Activated T-helper 9 cell treated with anti-CD3 and anti-CD28 coated beads, Interleukin-2, amount 50 U/mL, for 16 hours (primary cell): ENCODE measurements at places on chromosomes 2 and 18.

DNA sequence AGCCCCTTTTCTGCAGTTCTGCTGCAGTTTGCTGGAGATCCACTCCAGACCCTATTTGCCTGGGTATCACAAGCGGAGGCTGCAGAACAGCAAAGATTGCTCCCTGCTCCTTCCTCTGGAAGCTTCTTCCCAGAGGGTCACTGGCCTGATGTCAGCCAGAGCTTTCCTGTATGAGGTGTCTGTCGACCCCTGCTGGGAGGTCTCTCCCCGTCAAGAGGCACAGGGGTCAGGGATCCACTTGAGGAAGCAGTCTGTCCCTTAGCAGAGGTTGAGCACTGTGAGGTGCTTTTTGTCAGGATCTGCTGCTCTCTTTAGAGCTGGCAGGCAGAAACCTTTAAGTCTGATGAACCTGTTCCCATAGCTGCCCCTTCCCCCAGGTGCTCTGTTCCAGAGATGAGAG is 42.0 kb upstream of the MYL1 start:
- DNase-seq: no peak

- no peak for DNase-seq
These were observed 9.6 kb upstream of the LYPD6B start for GRCh38 chr2:149028891-149029290.

DNA sequence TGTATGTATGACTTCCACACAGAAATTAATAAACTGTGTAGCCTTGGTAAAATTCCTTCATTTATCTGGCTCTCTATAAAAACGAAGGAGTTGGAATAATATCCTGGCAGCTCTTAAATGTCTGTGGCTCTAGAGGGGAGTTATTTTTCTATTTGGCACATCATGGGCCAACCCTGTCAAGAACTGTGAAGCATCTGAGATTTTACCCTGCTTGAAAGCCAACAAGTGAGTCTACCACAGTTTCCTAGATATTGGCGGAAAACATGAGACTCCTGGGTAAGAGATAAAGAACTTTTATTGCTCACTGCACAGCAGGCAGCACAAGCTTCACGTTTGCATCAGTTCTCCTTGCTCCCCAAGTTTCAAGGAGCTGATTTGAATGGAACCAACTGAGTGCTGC is 346.7 kb upstream of the CYRIA start:
- no peak for DNase-seq

GRCh38 chr2:143133783-143134182 is 4.6 kb downstream of the ARHGAP15 start:
- no peak for DNase-seq

GRCh38 chr18:62479574-62479973 is 43.3 kb upstream of the ZCCHC2 start:
- DNase-seq: no peak

GRCh38 chr2:54526226-54526879 is 70.2 kb downstream of the SPTBN1 start:
- DNase-seq: no peak

DNA sequence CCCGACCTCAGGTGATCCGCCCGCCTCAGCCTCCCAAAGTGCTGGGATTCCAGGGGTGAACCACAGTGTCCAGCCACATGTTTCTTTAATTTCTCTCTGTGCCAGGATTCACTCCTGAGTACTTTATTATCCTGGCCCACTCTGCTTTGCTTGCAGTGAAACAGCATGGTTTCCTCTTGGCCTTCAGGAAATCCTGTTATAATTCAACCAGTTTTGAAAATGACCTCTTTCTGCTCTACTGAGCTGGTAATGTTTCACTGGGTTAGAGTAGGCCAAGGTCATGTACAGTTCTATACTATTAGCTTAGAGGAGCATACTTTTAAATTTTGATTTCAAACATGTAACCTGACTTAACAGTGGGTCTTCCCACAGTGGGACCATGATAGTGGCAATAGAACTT is 90.6 kb upstream of the PELI1 start:
- no peak for DNase-seq

DNA sequence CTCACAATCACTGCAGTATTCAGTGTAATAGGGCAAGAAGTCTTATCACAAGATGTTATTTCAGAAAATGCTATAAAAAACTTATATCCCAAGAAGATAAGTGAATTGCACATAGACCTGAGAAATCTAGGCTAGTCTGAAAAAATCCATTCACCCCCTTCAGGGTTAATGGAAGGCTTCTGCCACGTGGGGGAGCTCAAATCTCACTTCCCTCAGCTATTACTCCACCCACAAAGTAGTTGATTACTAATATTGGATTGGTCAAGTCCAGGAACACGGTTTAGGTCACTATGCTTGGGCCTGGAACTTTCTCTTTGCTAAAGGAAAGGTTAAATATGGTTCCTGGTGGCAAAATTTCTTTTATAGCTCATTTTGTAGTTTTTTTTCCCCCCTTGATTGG is 51.2 kb upstream of the ADAM23 start:
- DNase-seq: no peak

- DNase-seq: no peak
These were observed 7.2 kb upstream of the ABCB11 start for GRCh38 chr2:169038338-169038757.

GRCh38 chr18:9563331-9563730 is 51.0 kb downstream of the PPP4R1 start:
- DNase-seq: no peak

- DNase-seq: no peak
These were observed 148.6 kb downstream of the TGIF1 start for GRCh38 chr18:3598581-3598980.

DNA sequence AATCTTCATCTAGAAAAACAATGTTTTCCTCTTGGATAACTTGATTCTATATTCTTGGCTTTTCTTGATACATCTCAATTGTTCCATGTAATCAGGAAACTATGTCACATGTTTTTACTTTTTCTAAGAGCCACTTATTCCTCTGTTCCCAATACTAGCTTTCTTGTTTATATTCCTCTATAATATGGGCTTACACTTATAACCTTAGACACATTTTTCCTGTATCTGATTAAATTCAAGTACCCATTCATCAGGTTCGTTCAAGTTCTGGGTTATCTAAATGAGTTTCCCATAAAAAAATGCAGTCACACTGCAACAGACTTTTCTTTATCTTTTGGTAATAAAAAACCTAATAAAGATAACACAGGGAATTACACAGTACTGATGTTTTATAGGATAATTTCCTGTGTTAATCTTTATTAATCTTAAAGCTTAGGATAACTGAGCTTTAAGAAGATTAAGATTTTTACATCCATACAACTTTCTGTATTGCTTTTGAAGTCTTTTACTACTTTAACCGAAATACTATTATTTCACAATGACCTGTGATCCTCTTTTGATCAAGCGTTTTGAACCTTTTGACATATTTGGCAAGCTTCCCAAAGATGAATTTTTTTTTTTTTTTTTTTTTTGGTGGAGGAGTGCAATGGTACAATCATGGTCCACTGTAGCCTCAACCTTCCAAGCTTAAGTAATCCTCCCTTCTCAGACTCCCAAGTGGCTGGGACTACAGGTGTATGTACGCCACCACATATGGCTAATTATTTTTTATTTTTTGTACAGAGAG is 44.3 kb upstream of the C2orf66 start:
- no peak for DNase-seq

- DNase-seq: no peak
These were observed 30.3 kb downstream of the GCFC2 start for GRCh38 chr2:75680402-75680801.
